ENCODE measurements at places on chromosomes 6 and 20.

DNA sequence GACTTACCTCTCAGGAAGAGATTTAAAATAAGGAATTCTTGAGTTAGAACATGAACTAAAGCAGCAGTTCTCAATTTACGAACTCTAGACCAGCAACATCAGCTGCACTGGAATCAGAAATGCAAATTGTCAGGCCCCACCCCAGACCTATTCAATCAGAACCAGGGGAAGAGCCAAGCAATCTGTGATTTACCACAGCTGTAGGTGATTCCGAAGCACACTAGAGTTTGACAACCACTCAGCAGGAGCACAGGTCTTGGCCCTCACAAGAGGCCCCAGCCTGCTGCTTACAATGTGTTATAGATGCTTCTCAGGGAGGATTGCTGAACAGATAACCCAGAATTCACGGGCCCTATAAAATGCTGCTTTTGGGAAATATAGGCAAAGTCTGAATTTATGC is 279.2 kb downstream of the PTPRK start:
- no peaks in the 10 kb centered on the region for H3K36me3 ChIP-seq
- DNase-seq: no peak
- H3K27ac ChIP-seq: no peak overlapping the region
- H3K4me1 ChIP-seq: no peaks in the 10 kb centered on the region

DNA sequence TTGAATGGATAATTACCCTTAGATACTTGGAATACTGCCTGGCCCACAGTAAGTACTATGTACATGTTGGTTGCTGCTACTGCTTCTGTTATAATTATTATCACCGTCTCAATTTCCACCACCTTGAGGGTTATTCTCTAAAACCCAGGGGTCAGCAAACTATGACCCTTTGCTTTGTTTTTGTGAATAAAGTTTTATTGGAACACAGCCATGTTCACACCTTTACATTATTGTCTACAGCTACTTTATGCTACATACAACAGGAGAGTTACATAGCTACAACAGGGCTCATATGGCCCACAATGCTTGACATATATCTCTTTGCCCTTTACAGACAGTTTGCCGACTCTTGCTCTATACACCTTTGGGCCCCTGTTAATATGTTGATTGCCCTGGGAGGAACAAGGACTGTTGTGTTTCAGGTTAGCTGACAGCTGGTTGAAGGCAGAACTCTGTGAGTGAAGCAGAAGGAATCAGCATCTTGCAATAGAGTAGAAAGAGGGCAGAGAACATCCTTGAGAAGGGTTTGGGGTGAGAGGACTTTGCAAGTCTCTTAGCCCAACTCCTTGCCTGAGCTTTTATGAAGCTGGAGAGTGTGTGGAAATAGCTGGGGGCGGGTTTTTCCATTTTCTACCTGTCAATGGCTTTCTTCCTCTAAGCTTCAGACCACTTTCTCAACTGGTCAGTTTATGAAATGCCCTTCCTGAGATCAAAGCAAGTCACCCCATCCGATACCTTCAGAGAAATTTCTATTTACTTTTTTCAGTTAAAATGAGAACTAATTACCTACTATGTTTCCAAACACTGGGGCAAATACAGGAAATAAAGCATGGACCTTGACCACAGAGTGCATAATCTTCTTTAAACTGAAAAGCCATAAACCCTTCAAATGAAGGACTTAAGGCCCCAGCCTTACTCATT is 3.5 kb upstream of the MEP1A start:
- no peaks in the 10 kb centered on the region for H3K27me3 ChIP-seq
- no peak overlapping the region for H3K27ac ChIP-seq
- DNase-seq: no peak
- no peaks in the 10 kb centered on the region for H3K4me1 ChIP-seq

DNA sequence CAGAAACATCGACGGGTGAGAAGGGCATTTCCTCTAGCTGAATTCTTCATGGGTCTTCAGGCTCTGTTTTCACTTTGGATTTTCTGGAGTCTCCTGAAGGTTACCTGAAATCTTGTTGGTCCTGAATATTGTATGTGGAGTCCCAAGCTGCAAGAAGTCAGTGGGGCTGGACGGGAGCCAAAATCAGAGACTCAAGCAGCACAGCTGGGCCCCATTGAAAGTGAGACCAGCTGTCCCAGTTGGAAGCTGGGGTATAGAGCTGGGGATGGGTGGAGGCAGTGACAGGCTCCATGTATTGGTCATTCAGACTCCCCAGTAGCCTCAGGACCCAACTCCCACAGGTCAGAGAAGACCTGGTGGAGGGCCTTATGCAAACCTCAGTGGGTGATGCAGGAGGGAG is 111.3 kb upstream of the MLN start:
- no peak overlapping the region for H3K27ac ChIP-seq
- 0 out of 2 replicates have a peak, but pooled peaks cover 2% of the 10 kb centered on the region for H3K36me3 ChIP-seq
- DNase-seq: no peak
- no peaks in the 10 kb centered on the region for H3K4me1 ChIP-seq

DNA sequence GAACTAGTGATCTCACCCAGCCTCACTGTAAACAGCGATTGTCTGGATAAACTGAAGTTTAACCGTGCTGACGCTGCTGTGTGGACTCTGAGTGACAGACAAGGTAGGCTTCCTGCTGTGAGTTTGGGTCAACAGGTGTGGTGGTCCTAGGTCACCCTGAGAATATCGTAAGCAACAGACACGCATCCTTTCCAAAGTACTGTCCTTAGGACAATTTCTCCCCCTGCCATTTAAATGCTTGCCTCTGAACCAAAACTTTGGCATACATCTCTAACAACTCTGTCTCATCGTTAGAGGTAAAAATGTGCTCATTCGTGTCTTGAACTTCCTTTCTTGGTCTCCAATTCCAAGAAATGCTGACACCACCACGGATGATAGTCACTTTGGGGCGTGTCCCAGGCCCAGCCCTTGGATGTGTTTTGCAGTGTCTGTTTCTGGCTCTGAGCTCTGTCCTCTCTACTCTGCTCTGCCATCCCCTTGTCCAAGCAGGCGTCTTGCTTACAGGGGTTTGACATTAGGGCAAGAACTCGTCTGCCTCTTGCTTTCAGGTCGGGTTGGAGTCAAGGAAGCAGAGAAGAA is 95.5 kb downstream of the EYA2 start:
- H3K4me3 ChIP-seq: no peak overlapping the region
- no peak for DNase-seq
- H3K27ac ChIP-seq: no peak overlapping the region
- no peaks in the 10 kb centered on the region for H3K4me1 ChIP-seq

- H3K4me1 ChIP-seq: no peaks in the 10 kb centered on the region
- DNase-seq: no peak
- H3K4me3 ChIP-seq: peak overlapping the region; percentile 85
- no peaks in the 10 kb centered on the region for H3K36me3 ChIP-seq
- no peak overlapping the region for H3K27ac ChIP-seq
Observed at GRCh38 chr6:157322792-157323254, 496 bp downstream of the TMEM242 start.

DNA sequence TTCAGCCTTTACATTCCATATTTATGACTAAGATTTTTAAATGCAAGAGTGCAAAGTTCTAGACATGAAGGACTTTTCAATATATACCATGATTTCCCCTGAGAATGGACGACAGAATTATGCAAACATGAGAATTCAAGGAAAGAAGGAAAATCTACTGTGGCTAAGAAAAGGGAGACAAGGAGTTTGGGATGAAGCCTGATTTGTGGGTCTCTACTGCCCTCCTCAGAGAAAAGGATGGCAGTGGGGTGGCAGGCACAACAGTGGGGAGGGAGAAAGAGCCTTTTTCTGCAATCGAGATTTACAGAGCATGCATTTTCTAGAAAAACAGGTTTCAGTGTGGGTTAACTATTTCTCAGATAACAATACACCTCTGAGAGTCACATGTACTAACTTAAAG is 466.9 kb upstream of the NRSN1 start:
- peak; percentile 22 for DNase-seq
- peaks cover 1% of the 10 kb centered on the region for H3K4me1 ChIP-seq
- H3K4me3 ChIP-seq: no peak overlapping the region
- no peaks in the 10 kb centered on the region for H3K36me3 ChIP-seq

DNA sequence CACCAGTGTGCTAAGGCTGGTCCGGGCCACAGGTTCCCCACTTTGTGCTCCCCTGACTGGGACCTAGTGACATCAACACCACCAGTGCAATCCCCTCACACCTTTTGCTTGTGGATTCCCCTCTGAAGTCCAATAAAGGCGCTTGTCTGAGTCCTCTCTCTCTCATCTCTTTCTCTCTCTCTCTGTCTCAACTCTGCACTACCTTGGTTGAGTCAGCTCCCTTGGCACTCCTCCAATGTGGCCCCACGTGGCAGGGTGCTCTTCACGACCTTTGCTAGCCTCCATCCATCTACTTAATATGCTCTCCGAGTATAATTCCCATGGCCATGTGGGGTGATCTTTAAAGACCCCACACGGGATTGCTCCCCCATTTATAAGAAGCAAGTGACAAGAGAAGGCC is 385.0 kb downstream of the CD83 start:
- H3K36me3 ChIP-seq: no peaks in the 10 kb centered on the region
- H3K4me1 ChIP-seq: no peaks in the 10 kb centered on the region
- H3K27ac ChIP-seq: no peak overlapping the region
- no peak for DNase-seq
- no peak overlapping the region for H3K4me3 ChIP-seq
- no peaks in the 10 kb centered on the region for H3K27me3 ChIP-seq

DNA sequence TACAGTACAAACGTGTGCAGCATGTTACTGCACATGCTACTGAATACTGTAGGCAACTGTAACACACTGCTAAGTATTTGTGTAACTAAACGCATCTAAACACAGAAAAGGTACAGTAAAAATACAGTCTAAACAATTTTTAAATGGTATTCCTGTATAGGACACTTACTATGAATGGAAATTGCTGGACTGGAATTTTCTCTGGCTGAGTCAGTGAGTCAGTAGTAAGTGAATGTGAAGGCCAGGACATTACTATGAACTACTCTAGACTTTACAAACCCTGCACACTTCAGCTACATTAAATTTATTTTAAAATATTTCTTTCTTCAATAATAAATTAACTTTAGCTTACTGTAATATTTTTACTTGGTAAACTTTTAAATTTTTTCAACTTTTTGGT is 225.0 kb upstream of the TENT5A start:
- no peaks in the 10 kb centered on the region for H3K4me1 ChIP-seq
- H3K36me3 ChIP-seq: no peaks in the 10 kb centered on the region
- H3K4me3 ChIP-seq: no peak overlapping the region
- H3K27me3 ChIP-seq: no peaks in the 10 kb centered on the region

DNA sequence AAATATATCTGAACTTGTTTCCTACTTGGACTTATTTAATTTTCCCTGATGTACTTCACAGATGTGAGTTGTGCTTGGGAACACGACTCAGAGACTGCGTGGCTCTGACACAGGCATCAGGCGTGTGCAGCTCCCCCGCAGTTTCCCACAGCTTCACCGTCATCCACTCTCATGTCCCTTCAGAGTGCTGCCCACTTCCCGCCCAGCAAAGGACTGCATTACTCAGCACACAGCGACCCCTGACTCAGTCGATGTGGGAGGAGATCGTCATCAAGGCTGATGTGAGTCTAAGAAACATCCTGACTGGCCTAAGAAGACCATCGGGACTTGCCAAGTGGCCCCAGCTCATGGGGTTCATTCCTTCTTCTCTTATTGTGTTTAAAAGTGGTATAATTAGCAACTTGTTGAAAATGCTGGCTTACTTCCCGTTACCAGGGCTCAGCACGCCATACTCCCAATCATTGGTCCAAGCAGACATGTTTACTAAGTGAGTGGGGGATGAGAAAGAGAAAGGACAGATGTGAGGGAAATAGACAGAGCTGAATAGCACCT is 539.4 kb upstream of the JARID2 start:
- no peak overlapping the region for H3K4me3 ChIP-seq
- no peaks in the 10 kb centered on the region for H3K36me3 ChIP-seq
- H3K27me3 ChIP-seq: no peaks in the 10 kb centered on the region
- no peaks in the 10 kb centered on the region for H3K4me1 ChIP-seq

DNA sequence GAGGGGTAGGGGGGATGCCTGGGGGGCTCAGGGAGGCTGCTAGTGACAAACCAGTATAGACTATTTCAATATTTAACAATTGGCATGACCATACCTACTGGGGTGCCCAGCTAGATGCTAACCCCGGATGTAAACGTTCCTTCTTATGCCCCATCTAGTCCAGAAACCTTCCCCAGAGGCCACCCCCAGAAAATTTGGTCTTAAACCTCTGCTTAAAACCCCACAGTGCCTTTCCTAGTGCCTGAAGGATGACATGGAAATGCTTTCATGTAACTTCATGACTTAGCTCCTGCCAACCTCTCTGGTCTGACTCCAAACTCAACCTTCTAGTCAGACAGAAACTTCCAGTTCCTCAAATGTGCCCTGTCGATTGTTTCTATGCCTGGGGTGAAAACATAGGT is 52.0 kb downstream of the JPH2 start:
- no peaks in the 10 kb centered on the region for H3K36me3 ChIP-seq
- no peaks in the 10 kb centered on the region for H3K4me1 ChIP-seq
- no peaks in the 10 kb centered on the region for H3K27me3 ChIP-seq
- H3K4me3 ChIP-seq: no peak overlapping the region

- H3K4me1 ChIP-seq: no peaks in the 10 kb centered on the region
- no peak overlapping the region for H3K27ac ChIP-seq
- no peaks in the 10 kb centered on the region for H3K27me3 ChIP-seq
- DNase-seq: no peak
- no peaks in the 10 kb centered on the region for H3K36me3 ChIP-seq
Observed at GRCh38 chr20:50682065-50682464, 9.3 kb downstream of the RIPOR3 start.

DNA sequence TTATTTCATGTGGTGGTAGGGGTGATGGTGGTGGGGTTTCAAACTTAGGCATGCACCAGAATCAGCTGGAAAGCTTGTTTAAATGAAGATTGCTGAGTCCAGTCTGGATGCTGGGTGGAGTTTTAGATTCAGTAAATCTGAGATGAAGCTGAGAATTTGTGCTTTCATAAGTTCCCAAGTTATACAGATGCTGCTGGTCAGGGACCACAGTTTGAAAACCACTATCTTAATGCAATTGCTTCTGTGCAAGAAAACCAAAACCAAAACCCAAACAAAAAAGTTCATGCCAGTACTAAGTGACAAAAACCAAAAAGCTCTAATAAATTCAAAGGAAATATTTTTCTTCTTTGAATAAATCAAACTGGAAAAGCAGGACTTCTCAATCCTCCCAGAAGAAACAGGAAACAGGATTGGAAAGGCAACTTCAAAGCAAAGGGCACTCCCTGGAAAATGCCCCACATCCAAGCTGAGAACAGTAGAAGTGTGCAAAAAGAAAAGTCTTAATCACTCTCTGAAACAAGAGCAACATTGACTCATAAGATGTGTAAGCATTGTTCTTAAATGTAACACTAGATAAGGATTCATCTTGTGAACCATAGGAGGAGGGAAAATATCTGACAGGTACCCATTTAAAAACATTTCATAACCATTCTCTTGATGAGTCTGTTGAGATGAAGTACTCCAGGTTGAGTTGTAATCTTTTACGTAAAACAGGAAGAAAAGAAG is 481.5 kb upstream of the HSF2 start:
- no peak for DNase-seq
- H3K27ac ChIP-seq: no peak overlapping the region
- no peaks in the 10 kb centered on the region for H3K27me3 ChIP-seq
- H3K4me3 ChIP-seq: no peak overlapping the region
- no peaks in the 10 kb centered on the region for H3K36me3 ChIP-seq
- H3K4me1 ChIP-seq: peaks cover 1% of the 10 kb centered on the region

All from iPS DF 6.9 (cell line).